ENCODE measurements at places on chromosomes 5 and 9. TPM values are rescaled to one million over a fixed set of nuclear protein-coding genes. Genes with fewer than 3 reads are reported as not detected.

DNA sequence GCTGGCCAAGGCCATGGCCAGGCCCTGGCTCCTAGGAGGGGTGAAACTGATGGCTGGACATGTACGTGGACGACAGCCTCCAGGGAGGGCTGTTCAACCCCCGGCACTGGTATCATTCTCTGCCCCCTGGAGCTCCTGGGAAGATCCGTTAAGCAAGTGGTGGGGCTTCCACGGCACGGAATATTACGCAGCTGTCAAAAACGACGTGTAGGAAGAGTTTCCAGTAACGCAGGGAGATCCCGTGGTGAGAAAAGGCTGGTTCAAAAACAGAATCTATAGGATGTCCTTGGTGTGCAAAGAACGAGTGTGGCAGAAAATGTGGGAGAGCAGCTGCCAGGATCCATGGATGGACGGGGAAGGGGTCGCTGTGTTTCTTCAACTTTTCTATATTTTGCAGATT lies 36.3 kb upstream of the TMEM250 start:
- no peak for DNase-seq

The MELK gene
- total RNA-seq, result 112 TPM

The ADAMTS2 gene
- 0.13 TPM for total RNA-seq

- no peak for DNase-seq
Observed at GRCh38 chr9:130140706-130141105, 31.5 kb upstream of the NCS1 start.

DNA sequence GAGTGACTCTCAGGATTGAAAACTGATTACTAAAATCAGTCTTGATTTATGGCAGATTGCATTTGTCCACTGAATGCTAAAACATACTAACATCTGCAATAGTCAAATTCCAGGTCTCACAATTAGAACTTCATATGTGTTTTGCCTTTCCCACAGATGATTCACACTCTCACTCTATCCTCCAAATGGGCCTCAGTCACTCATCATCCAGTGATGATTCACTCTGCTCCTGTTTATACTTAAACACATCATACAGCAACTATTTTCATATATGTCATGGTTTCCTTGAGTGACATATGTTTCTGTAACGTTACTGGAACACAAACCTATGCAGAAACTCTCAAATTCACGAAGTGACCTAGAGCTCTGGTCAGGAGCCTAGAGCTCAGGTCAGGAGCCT lies 512.9 kb downstream of the HINT1 start:
- peak; percentile 28 for DNase-seq

GRCh38 chr9:93169444-93169843 lies 14.5 kb upstream of the WNK2 start:
- no peak for DNase-seq

- DNase-seq, result no peak
Observed at GRCh38 chr9:110687497-110687896, 18.9 kb downstream of the MUSK start.

DNA sequence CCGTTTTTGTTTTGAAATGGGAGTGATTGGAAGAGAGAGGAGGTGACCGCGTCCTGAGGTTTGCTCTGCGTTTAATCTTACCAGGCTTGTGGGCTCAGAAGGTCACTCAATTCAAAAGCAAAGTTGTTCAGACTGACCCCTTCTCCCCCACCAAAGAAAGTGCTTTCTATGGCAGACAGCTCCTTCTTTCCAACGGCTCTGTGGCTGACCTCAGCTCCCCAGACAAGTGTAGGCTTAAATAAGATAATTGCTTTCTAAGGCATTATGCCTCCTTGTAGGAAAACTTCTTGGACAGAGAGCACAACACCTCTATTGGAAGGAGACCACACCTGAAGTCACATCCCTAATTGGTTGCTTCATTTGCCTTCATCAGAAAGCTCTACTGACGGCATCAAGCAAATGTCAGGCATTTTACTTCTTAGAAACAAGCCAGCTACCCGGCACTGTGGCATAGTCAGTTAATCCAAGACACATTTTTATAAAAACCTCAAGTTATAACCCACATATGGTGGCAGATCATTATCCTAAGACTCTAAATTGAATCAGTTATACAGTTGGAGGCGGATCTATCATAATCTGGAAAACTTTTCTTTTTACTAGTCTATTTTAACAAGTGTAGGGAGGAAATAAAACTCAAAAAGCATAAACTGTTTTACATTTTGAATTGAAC lies 94.9 kb downstream of the TMEM174 start:
- no peak for DNase-seq

GRCh38 chr9:124218438-124218982 lies 39.2 kb upstream of the NEK6 start:
- DNase-seq, result no peak

DNA sequence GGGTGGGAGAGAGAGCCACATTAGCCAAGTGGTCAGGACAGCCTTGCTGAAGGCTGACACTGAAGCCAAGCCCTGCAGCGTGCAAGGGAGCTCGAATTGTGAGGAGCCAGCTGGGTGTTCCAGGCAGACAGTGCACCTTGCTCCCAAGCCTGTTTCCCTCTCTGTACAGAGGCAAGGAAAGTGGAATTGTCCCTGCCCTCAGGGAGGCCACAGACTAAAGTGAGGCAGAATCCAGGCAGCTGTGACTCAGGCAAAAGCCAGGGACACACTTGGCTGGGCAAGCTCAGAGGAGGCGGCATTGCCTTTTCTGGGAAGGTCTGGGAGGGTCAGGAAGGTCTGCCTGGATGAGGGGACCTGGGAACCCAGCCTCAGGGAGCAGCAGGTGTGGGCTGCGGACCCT lies 50.2 kb upstream of the LMX1B start:
- DNase-seq, result no peak

DNA sequence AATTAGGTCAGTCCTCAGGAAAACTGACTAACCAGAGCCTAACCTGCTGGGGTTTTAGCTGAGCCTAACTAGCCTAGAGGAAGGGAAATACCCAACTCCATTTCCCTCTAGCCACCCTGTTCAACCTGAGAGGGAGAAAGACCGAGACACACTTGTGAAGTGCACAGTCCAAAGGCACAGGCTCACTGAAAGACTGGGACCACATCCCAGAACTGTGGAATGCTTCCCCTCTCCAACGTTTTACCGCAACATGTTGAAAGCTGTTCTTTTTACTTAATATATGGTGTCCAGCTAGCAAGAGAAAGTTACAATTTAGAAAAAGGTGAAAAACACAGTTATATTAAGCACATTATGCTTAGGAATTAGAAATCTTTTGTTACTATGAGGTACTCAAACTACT lies 76.8 kb upstream of the SIMC1 start:
- no peak for DNase-seq

GRCh38 chr5:115778417-115778816 lies 38.0 kb downstream of the CDO1 start:
- DNase-seq, result no peak

DNA sequence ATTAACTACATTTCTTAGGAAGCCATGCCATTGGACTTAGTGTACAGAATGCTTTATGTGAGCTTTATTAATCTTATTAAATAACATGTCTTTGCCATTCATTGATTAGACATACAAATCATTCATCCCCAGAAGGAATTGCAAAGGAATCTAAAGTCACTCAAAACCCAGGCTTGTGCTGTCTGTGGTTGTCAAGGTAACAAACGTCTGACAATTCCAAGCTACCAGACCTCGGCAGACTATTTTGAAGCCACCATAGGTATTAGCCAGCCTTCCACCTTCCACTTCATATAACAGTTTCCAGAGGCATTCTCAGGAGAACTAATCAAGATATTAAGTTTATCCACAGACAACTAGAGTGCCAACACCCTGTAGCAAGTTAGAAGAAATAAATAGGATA lies 135.2 kb upstream of the TUSC1 start:
- DNase-seq, result no peak

DNA sequence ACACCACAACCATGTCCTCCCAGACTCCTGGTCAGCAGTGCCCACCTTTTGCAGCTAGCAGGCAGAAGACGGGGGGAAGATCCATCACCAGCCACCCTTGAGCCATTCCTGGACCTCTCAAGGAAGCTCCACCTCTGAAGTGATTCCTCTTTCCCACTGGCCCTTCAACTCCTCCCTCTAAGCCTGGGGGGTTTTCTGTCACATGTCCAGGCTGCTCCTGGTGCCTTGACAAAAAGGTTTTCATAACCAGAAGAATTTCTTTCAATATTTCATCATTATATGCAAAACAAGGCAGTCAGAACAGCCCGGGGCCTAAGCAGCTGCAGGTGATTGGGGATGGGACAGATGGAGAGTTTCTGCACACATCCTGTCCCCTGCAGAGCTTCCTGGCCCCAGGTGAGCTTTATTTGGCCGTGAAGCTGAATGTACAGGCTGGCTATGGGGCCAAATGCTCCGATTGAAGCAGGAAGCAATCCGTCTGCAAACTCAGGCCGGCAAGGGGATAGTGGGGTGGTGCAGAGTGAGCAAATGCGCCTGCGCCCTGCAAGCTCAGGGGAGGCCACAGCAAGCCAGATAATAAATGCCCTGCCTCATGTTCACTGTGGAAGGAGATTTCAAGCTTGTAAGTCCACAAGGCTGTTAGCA lies 173.5 kb downstream of the C5orf15 start:
- DNase-seq, result no peak

- DNase-seq, result no peak
Observed at GRCh38 chr5:179232091-179232735, 113.0 kb downstream of the ADAMTS2 start.

The CYLC2 gene
- total RNA-seq, result not detected

DNA sequence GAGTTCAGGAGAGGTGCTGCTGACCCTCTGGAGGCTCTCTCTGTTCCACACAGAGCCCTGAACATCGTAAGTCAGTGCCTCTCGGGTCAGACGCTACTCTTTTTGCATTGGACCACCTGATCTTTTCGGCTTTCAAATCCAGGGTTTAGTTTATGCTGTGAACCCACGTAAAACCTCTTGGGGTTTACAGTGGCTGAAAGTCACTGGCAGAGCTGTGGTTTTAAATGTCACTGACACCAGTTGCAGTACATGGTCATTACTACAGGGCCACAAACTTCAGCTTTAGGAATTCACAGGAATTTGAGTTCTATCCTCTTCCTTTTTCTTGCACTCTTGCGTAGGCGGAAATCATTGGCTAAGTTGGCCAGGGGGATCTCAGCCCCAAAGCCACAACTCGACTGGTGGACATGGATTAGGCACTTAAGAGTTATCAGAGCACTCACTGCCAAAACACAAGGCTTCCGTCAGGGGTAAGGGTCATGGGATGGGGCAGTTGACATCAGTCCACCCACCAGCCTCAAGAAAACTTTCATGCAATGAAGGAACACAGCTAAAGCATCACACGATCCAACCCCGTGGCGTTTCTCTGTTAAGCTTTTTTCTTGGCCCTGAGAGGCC lies 76.9 kb downstream of the SFXN1 start:
- DNase-seq, result no peak

DNA sequence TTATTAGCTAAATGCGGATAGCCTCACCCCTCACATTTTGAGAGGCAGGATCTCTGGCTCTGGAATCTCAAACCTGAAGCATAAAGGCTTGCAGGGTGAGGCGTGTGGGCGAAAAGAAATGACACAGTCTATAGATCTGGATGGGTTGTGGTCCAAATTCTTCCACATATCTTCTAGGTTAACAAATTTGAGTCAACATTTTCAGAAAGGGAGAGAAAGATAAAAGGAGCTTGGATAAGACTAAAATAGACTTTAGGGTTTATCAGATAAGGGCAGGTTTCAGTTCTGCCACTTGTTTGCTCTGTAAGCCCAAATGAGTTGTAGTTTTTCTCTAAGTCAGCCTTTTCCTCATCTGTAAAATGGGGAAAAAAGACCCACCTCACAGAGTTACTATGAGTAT lies 220.9 kb downstream of the TRIM32 start:
- no peak for DNase-seq

DNA sequence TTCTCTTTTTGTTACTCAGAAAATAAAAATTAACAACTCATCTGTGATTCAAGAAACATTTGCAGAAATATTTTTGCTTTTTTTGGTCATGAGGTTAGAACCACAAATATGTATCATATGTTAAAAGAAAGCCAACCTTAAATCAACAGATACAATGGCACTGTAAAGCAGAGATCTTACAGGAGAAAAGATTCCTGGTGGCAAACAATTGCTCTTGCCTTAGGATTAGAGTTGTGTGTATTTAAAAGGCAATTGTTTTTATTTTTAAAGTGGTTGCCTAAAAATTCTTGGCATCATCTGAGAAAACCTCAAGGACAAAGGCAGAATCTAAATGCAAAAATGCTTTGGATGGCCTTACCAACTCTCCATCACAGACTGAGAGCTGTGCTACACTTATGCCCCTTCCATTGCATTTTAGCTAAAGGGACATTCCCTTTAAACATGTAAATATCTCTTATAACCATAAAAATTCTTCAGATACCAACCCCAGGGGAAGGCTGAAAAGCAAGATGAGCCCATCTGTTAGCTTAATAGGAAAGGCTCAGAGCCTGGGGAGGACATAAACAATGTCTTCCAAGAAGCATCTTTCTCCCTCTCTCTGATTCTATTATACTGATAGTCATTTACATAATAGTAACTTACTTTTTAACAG lies 100.4 kb downstream of the FAM114A2 start:
- DNase-seq, result no peak

The PGM5 gene
- 0.21 TPM for total RNA-seq
